ENCODE measurements at places on chromosomes 13 and 19.

DNA sequence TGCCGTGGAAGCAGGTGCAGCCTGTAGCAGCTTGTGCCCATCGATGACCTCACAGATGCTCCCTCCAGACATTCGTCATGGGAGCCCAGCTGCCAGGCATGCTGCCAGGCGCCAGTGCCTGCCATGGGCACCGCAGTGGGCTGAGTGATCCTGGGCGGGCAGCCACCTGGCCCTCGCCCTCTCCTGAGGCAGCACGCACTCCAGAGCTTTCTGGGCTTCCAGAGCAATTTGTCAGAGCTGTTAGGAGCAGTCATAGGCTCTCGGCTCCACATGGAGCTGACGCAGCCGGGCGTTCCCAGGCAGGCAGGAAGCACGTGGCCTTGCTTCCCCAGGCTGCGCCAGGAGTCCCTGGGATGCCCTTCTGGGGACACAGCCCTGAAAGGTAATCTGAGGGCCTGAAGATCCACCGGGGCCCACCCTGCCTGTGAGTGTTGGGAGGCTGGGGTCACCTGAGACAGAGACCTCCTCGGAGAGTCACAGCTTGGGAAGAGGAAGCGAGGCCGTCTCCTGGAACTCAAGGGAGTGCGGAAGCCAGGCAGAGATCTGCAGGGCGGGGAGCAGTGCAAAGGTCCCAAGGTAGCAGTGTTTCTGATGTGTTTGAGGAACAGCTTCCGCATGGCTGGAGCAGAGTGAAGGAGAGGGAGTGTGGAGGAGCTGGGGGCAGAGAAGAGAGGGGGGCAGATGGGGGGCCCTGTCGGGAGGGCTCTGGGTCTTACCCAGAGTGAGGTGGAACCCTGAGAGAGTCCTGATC lies 50.6 kb downstream of the DPF1 start:
- no peak for DNase-seq

DNA sequence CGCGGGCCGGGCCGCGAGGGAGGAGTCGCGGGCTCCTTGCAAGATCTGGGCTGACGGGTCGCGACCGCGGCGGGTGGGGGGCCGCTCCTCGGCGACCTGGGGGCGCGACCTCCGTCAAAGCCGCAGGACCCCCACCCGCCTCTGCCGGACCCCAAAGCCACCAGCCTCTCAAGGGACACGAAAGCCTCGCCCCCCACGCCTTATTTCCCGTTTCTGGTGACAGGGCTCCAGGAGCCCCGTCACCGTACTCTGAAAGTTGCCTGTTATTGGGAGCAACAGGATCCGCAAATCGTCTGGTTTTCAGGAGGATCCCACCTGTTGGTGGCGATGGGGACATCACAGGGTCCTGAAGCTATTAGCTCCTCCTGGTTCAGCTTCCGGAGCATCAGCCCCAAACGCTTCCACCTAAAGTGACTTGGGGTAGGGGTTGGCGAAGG lies 530 bp downstream of the MAU2 start:
- DNase-seq = no peak

GRCh38 chr19:48023518-48023917 lies 20.4 kb downstream of the CABP5 start:
- DNase-seq = no peak

- no peak for DNase-seq
These were observed 637 bp downstream of the RANBP3 start for GRCh38 chr19:5977222-5977784.

DNA sequence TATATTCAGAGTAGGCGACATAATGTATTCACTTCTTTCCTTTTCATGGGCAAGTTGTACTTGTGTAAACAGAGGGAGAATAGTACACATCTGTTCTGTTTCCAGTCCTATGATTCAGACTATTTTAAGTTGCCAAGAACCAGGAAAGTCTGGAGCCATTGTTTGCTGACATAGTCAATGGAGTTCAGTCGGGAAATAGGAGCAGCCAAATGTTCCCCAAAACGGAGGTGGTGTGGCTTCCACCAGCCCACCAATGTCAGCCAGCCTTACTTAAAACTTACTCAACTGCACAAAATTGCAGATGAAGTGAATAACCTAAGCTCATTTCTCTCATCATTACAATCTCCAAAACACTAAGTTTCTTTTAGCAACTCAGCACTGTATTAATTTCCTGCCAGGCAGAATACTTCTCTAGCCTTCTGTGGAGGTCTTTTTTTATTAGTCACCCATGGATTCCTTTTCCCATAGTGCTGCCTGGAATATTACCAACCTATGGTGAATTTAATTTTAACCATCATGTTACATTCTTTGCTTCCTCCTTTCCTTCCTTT lies 22.3 kb upstream of the CSNK1A1L start:
- DNase-seq = no peak

DNA sequence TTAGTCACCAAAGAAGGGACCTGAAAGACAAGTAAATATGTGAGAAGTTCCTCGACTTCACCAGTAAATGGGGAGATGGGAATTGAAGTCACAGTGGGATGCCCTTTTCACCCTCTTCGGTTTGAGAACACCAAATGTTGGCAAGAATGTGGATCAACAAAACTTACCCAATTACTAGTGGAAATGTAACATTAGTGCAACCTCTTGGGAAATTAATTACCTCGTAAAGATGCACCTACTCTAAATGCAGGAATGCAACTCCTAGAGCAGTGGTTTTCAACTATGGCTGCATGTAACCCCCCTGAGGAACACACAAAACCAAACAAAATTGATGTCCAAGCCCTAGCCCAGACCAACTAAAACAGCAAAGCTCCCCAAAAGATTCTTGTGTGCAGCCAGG lies 78.1 kb downstream of the LNX2 start:
- no peak for DNase-seq

DNA sequence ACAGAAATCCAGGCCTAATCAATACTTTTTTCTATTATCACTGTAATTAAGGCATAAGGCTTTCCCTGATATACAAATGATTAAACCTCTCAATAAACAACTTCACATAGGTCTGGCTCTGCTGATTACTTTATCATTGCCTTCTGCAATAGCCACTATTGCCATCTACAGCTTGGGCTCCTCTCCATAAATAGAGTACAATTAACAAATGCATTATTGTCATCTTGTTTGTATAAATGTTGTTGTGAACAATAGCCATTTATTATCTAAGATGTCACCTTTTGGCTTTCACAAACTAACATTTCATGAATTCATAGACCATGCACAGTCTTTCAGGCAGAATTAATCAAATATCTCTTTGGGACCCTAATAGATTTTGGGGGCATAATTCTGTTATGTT lies 53.3 kb downstream of the NHLRC3 start:
- no peak for DNase-seq

DNA sequence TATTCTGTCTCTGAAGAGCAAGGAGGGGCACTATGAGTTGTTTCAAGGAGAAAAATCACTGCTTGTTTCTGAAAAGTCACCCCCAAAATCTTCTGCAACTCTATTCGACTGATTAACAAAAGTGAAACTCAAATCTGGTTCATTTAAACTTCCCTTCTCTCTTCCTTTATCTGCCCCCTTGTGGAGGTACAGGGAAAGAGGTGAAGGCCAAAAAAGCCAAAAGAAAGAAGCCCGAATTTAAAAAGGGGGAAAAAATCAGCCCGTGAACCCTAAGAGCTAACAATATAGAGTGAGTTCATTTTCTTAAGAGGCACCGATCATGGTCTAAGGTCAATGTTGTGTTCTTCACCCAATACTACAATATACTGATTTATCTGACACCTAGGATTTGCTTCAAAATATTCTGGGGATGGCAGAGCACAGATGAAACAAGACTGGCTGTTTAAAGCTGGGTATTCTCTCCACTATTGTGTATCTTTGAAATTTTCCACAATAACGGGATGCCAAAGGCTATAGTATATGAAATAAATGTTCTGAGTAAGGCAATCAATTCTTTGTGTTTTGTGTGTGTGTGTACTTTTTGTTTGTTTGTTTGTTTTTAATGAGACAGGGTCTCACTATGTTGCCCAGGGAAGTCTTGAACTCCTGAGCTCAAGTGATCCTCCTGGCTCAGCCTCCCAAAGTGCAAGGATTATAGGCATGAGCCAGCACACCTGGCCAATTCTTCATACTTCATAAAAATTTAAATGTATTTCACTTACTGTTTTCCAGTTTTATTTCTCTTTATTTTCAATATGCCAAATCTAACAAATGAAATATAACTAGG lies 55.0 kb upstream of the EEF1AKMT1 start:
- DNase-seq = no peak

- no peak for DNase-seq
These were observed 78.6 kb downstream of the ABCC4 start for GRCh38 chr13:95222733-95223018.

GRCh38 chr19:19292607-19293006 lies 19.5 kb upstream of the TM6SF2 start:
- DNase-seq = no peak

GRCh38 chr19:38833092-38833425 lies 1.5 kb upstream of the ECH1 start:
- DNase-seq = no peak

- DNase-seq = no peak
These were observed 11.6 kb upstream of the ZNF835 start for GRCh38 chr19:56683116-56683515.

- no peak for DNase-seq
These were observed 207.8 kb downstream of the RFC3 start for GRCh38 chr13:34025746-34026145.

- peak; percentile 64 for DNase-seq
These were observed 22.4 kb upstream of the FEM1A start for GRCh38 chr19:4768934-4769777.

DNA sequence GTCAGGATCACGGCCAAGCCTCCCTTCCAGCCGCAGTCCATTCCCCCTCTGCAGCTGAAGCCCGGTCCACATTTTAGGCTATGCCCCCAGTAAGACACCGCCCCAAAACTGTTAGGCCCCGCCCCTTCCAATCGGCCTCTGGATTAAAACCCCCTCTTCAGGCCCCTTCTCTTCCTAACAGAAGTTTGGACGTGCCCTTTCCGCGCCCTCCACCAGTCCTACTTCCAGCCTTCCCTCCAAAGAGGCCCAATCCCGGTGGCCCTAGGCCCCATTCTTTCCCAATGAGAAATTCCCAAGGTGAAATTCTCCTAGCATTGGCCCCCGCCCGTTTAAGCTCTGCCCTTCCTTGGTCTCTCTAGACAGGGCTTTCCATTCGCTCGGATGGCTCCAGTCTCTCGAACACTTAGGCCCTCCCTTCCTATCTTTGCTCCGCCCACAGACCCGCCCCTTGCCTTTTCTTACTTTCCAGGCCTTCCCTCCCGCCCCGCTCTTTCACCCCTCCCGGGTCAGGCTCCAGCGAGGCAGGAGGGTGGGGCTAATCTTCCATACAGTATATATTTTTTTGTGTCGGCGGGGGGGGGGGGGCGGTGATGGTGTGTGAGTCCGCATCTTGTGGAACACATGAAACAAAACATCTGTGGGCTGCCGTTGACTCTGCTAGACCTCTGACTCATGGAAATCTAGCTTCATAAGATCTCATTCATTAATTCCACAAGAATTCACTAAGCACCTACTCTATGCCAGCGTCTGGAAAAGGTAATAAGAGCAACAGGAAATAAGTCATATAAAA lies 13.6 kb downstream of the LTBP4 start:
- DNase-seq = peak; percentile 69

GRCh38 chr13:99991828-99992775 lies 10.5 kb downstream of the ZIC2 start:
- no peak for DNase-seq

DNA sequence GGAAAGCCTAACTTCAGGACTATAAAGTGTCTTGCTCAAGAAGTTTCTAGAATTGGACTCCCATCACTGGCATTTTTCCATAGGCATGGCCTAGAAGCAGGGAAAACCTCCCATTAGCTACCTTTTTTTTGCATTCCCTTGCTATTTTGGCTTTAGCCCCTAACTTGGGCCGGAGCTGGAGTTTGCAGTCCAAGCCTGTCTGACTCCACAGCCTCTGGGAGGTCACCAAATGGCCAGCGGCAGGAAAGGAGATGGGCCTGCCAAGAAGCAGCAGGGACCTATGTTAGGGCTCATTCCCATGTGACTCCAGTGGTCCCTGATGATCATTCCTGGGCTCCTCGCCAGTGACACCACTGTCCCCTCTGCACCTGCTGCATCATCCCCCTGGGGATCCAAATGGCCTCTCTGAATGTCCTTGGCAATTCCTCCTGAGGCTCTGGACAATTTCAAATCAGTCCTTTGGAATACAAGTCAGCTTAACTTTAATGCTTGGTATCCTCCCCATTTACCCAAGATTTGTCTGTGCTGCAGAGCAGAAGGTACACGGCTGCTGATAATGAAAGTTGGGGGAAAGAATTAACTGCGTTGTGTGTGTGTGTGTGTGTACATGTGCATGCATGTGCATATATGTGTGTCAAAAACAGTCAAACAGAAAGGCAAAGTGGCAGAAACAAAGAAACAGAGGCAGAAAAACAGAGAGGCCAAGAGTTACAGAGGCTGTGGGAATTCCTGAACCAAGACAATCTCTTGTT lies 69.8 kb upstream of the SERP2 start:
- DNase-seq = no peak

GRCh38 chr13:32545083-32545482 lies 6.5 kb upstream of the N4BP2L2 start:
- no peak for DNase-seq

DNA sequence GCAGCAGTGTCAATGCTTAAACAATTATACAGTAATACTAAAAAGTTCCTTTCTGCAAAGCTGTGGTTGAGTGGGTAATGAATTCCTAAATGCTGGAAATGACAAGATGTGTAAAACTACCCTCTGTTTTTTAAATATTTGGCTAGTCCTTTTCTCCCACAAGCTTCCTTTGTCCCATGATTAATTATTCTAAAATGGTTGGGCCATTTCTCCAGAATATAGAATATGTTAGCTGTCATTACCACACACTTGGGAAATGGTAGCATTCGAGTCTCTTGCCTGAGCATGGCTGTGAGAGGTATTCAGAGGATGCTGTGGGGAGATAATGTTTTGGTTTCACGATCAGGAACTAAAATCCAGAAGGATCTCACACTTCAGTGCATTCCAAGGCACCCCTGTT lies 1185.8 kb downstream of the UQCRFS1 start:
- DNase-seq = no peak

- DNase-seq = peak; percentile 79
These were observed 20.4 kb downstream of the LMTK3 start for GRCh38 chr19:48490981-48491792.

DNA sequence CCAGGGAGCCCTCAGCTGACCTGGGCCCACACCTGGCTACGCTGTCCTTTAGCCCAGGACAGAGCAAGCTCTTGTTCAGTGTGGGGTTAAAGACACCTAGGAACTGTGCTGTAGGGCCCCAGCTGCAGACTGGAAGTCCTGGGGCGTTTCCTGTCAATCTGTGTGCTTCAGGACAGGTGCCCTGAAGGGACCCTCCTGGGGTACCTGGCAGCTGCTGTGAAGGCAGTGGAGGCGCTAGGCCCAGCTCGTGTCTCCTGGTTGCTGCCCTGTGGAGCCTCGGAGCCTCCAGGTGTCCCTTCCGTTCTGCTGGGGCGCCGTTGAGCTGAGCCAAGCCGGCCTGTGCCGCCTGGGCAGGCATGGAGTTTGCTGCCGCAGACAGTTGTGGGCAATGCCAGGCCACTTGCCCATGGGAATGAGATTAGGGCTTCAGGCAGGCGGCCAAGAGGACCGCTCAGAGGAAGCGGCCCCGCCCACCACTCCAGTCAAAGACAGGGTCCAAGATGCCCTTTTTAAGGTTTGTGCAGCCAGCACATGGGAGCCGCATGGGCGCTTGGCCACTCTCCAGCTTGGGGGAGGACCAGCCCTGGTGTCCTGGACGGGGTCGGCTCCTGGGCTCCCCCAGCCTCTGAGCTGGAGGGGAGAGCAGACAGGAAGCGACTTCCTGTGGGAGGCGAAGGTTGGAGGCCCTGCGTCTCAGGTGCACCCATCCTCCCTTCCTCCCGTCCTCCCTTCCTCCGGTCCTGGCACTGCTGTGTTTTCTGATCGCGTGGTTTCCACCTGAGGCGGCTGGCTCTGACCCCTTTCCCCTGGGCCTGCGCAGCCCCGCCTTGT lies 4.0 kb downstream of the PTBP1 start:
- no peak for DNase-seq

- no peak for DNase-seq
These were observed 914.7 kb downstream of the SLITRK5 start for GRCh38 chr13:88585861-88586260.
